ENCODE measurements at places on chromosomes 6 and 20.

DNA sequence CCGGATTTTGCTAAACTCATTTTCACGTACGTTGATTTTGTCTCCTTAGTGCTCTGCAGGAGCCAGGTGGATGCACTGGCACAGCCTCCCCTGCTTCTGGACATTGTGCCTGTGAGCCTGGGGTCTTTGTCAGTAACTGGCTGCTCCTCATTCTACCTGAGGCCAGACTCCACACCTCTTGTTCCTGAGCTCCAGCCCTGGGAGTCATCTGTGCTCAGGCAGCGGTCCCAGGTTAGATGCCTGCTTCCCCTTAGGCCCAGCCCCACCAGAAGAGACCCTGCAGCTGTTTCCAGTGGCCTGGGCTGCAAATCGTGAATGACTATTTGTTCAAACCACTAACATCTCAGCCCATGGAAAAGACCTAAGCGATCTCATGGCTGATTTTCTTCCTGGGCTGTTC is 129.1 kb downstream of the ERMARD start:
- no peak for DNase-seq

- DNase-seq = no peak
Observed at GRCh38 chr20:14717134-14717999, 380.0 kb upstream of the FLRT3 start.

- no peak for DNase-seq
Observed at GRCh38 chr6:19210849-19211590, 626.1 kb upstream of the ID4 start.

- no peak for DNase-seq
Observed at GRCh38 chr6:163383912-163384311, 30.6 kb upstream of the QKI start.

GRCh38 chr6:2959909-2960719 is 11.3 kb downstream of the SERPINB6 start:
- no peak for DNase-seq

DNA sequence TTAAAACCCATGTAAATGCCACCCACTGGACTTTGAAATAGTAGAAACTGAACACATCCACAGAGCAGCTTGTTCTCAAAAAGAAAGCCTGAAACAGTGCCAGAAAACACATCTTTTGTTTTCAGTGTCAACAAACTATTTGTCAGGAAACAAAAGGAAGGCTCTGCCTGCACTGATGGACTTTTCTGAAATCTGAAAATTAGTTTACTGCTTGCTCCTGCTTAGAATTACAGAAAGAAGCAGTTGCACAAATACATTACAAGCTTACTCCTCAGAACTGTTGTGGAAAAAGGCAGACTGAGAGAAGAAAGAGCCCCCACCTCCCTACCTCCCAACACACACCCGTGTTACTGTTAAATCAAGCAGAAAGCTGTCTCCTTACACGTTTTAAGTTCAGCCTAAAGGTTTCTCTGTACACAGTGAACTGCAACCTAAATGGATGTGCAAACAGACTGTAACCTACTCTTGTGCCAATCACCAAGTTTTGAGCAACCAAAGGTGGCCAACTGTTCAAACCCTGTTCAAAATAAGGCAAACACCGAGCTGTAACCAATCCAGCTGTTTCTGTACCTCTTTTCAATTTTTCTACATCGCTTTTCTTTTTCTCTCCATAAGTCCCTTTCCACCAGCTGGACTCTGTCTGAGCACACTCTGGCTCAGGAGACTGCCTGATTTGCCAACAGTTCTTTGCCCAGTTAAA is 43.7 kb downstream of the FRK start:
- DNase-seq = no peak

DNA sequence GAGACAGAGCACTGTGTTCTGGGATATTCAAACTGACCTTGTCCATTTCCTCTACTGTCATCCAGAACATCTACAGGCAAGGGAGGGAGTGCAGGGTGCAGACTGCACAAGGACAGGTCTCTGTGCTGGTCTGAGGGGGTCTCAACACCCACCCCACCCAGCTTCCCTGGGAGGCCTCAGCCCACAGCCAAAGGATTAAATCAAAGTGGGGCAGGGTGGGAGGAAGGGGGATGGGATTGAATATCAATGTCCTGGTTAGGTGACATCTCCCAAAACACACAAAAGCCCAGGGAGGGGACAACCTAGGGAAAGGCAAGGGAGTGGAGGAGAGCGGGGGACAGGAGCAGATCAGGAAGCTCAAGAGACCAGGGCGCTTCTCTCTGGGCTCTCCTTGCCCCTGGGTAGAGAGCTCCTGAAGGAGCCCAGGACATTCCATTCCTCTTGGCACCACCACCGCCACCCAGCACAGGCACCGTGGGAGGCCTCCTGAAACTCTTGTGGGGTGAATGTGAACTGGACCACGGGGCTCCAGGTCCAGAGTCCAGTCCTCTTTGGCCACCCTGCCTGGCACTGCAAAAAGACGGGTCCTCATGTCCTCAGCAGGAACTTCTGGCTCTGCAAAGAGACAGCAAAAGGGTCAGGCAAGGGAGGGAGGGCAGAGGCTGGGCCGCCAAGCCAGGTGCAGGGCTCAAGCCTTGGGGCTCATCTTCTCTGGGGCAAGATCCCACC is 73.9 kb downstream of the JPH2 start:
- no peak for DNase-seq

GRCh38 chr6:113137426-113137825 is 719.7 kb upstream of the MARCKS start:
- DNase-seq = no peak

- no peak for DNase-seq
Observed at GRCh38 chr20:60553095-60553494, 594.9 kb downstream of the CDH26 start.

DNA sequence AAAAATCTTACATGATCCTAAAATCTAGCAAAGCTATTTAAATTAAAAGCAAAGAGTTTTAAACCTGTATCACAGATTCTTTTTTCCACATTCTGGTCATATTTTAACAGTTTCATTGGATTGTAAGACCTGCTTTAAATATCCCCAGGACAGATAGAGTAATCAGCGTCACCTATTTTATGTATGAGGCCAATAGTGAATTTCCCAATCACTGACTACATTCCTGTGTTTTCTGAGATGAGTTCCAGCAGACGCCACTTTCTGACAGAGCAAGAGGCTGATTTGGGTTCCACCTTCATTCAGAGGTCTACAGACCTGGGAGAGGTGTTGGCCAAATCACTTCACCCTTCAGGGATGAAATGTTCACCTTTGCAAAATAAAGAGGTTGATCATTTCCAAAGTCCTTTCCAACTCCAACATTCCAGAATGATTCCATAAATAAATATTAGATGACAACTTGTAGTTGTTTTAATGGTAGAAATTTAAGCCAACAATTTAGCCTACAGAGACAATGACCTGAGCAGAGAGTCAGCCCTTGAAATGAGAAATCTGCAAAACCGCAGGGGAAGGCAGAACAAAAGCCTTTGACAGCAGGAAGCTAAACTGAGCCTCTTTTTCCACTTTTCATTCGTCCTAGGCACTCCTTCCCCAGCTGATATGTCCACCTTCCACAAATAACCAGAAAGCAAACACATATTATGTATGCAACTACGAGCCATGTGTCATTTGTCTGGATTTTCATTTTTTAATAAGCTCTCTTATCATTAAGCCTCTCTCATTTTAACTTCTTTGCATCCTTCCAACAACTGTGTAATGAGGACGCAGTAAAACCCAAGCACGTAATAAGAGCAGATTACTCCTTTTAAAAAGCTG is 105.2 kb downstream of the TFAP2A start:
- no peak for DNase-seq
